HFFc6 (cell line): ENCODE measurements at places on chromosomes 7 and 10.

GRCh38 chr7:102046373-102047117 lies 229.1 kb downstream of the CUX1 start:
- no peak for DNase-seq
- H3K4me1 ChIP-seq, result peaks cover 44% of the 10 kb centered on the region
- no peaks in the 10 kb centered on the region; the same call in 1 of the 2 replicates for H3K27me3 ChIP-seq
- H3K36me3 ChIP-seq, result no peaks in the 10 kb centered on the region
- no peak overlapping the region for H3K4me3 ChIP-seq

DNA sequence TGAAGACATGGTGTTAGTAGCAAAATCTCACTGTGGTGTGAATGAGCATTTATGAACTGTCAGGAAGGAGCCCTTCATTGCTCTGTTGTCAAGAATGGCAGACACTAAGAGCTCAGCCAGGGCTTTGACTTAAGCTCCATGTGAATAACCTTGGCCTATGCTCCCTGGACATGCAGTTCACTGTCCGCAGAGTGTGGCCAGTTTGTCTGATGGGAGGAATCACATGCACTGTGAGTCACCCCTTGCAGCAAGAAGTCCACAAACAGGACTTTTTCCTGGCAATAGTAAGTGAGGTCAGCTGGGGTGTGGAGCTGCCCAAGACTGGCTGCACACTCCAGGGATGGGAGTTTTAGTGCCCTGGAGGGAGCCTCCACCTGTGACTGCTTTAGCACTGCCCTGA lies 49.5 kb downstream of the ZNF37A start:
- H3K4me1 ChIP-seq, result no peaks in the 10 kb centered on the region; the same call in 1 of the 2 replicates
- DNase-seq, result peak; percentile 0
- no peak overlapping the region for H3K4me3 ChIP-seq
- H3K27ac ChIP-seq, result no peak overlapping the region

- no peaks in the 10 kb centered on the region for H3K36me3 ChIP-seq
- no peak overlapping the region for H3K4me3 ChIP-seq
- DNase-seq, result no peak
- H3K4me1 ChIP-seq, result no peaks in the 10 kb centered on the region
These were observed 9.5 kb upstream of the SEM1 start for GRCh38 chr7:96719164-96719563.

DNA sequence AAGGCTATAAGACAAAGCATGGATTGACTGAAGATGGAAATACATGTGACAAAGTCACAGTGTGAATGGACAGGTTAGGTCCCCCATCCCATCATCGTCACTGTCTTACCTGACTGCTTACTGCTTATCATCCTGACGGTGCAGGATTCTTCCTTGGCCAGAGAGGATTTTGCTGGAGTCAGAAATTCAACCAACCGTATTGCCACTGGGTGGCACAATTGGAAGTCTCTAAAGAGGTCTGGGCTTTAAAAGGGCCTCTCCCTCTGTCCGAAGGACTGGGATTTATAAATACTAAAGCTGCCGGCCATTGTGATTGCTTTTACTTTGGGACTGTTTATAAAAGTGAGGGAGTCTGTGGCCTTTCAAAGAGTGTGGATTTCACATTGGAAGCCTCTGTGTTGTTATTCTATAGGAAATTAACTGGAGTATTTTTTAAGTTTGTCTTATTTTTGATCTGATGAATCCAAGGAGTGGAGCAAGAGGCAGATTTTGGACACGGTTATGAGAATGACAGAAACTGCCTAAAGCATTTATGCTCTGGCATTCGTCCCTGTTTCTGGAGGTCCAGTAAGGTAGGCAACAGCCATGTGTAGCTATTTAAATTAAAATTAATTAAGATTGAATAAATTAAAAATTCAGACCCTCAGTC lies 113.3 kb upstream of the CREB5 start:
- no peak overlapping the region for H3K27ac ChIP-seq
- H3K4me1 ChIP-seq, result no peaks in the 10 kb centered on the region
- H3K36me3 ChIP-seq, result no peaks in the 10 kb centered on the region
